ENCODE measurements at places on chromosomes 7 and 10.

DNA sequence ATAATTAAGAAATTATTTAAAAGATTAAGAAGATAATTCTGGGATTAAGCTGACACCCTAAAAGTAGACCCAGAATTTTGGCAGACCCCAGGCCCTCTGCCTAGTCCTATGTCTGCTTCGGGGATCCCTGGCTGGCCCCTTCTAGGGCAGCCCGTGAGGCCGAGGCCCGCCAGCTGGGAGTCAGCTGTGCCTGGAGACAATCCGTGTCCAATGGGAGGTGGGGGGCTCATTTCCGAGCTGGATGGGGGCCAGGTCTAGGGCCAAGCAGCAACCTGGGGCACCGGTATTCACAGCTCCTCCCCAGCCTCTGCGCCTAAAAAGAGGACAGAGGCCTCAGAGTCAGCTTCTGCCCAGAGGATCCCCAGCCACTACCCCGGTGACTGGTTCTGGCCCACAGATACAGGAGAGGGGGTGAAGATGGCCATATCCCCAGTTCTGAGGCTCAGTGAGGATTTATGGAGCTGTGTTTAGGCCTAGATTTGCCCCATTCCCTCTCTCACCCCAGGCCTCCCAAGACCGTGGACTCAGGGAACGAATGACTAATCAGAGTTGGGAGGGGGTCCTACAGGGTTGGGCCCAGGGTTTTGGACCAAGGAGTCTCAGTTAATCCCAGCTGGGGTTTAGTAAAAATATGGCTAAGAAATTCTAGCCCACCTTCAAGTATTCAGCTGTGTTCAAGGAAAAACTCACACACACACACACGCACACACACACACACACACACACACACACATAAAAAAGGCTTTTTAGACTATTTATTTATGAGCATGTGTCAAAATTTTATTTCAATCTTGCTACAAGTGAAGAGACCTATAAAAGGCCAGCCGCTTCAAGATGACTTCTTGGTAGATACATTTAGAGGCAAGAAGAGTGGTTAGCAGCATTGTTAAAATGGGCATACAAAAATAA lies 37.4 kb upstream of the LBX1 start:
- no peak for DNase-seq

DNA sequence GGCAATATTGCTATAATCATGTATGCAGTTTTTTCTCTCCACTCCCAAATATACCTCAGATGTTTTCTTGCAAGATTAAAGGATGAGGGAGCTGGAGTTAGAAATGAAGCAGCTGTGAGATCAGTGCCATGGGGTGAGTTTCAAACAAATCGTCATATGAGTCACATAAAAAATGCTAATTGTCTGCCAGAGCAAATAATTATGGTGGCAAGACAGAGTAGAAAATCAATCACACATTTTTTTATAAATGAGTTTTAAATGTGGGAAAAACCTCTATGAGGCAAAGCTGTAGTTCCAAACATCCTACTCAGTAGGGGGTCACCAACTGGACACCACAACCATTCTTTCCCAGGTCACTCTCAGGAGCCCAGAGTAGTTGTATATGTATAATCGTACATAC lies 55.3 kb downstream of the CH25H start:
- DNase-seq: no peak

DNA sequence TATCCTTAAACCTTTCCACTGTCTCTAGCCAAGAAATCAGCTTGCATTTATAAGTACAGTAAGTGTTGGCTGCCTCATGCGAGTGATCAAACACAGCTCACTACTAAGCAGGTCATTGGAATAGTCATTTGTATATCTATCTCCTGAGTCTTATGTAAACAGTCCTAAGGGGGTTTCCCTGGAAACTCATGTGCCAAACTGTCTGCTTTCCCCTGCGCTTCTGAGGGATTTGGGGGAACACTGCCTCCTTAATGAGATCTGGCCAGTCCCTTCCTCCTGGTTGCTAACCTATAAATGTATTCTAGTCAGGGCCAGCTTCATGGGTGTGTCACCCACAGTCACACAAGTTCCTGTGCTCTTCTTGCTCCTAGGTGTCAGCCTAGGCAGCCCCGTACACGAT lies 133.1 kb downstream of the CD36 start:
- no peak for DNase-seq

DNA sequence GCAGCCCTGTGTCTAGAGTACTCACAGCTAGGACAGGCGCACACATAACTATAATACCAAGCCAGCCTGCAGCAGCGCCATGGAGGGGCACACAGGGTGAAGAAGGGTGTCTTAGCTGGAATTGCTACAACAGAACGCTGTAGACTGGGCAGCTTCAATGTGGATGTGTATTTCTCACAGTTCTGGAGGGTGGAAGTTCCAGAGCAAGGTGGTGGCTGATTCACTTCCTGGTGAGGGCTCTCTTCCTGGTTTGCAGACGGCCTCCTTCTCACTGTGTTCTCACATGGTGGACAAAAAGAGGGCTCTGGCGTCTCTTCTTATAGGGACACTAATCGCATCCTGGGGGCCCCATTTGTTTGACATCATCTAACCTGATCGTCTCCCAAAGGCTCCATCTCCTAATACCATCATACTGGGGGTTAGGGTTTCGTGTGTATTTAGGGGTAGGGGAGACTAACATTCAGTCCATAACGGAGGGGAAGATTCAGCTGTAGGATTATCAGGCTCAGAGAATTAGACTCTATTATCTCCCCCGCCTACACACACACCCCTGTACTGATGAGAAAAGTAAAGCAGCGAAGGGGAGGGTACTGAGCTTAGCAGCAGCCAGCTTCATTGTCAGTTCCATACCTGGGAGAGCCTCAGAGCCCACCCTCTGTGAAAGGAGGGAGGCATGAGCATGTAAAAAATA lies 289.1 kb downstream of the CCDC3 start:
- no peak for DNase-seq

DNA sequence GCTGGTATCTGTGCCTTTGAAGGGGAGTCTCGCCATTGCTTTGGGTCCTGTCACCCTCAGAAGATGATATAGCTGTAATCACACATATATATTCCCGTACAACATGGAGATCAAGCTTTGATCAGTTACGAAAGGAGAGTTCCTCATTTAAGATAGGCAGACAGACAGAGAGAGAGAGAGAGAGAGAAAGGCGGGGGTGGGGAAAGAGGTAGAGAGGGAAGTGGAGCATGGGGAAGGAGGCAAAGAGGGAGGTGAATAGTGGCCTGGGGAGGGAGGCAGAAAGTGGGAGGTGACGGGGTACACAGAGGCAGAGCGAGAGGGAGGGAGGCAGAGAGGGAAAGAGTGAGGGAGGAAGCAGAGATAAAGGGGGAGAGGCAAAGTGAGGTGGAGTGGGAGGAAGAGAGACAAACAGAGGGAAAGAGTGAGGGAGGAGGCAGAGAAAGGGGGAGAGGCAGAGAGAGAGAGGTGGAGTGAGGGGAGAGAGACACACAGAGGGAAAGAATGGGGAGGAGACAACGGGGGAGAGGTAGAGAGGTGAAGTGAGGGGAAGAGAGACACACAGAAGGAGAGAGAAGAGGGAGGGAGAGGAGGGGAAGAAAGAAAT lies 44.6 kb upstream of the C1QL3 start:
- no peak for DNase-seq

- no peak for DNase-seq
These were observed 3.2 kb downstream of the MMS19 start for GRCh38 chr10:97494863-97495506.

DNA sequence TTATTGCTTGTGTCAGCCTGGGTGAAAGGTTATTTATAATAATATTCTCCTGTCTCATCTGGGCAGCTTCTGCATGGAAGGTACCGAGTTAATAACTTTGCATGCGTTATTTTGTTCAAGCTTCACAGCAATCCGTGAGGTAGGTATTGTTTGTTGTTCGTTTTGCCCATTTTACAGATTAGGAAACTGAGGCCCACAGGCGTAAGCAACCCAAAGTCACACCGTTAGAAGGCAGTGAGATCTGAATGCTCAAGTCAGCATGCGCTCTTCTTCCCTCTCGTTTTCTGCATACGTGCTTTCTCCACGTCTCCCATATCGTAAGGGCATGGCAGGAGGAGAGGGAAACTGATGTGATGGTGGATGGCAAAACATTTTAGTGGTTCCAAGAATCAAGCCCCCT lies 34.1 kb downstream of the LHPP start:
- no peak for DNase-seq

- DNase-seq: no peak
These were observed 7.7 kb upstream of the TIAL1 start for GRCh38 chr10:119604468-119604867.

GRCh38 chr10:49099046-49099445 lies 16.3 kb downstream of the VSTM4 start:
- no peak for DNase-seq

DNA sequence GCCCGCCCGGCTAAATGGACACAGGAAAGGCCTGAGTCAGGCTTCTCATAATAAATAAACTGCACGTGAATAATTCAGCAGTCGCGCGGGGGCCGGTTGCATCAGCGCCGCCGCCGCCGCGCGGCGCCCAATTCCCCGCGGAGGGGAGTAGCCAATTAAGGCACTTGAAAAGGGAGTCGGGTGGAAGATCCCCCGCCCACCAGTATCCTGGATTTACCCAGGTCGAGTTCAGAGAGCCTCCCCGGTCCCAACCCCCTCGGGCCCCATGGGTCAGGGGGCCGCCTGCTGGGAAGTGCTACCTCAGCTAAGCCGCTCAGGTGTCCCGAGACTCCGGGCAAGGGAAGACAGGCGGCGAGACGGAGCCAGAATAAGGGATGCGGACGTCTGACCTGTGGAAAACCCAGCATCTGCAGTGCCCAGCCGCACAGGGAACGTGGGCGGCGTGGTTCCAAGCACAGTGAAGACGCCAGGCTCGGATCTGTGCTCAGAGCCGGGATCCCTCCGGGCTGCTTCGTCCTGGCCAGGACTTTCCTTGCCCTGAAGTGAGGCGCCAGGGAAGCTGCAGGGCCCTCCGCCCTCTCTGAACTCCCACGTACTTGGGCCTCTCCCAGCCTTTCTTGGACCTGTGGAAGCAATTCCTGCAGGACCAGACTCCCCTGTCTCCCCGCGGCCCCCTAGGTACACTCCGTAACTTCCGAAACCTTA lies 7.3 kb upstream of the LBX1 start:
- DNase-seq: no peak

DNA sequence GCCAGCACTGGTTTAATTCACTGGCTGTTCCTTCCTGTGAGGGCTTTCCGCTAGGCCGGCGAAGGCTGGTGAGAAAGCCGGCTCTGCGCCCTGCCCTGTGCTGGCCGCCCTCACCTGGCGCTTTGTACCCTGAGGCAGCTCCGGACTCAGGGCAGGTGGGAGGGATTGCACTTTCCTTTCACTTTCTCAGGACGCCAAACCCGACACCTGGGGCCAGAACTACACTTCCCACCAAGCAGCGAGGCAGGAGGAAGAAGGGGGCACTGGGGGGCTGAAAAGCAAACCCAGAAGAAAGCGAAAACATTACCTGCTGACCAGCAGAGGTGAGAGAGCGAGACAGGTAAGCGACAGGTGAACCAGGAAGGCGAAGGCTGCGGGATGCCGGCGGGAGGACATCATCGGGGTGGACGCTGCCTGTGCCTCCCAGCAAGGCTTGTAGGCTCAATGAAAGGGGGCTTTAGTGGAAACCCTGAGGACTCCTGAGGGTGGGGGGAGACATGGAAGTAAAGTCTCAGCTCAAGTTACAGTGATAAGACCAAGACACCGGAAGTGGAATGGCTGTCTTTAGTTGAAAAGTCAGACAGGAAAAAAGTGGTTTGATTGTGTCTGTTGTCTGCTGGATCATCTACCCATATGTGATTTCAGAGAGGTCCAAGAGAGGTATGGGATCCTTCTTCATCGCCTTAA lies at the start of gene RAB19:
Gene RAB19 (plus strand): TSS at position 181 of the 687 bp plus-strand sequence. CDS start 3,589 bp downstream, outside the sequence.
- peak; percentile 18 for DNase-seq

All from GM12865 (cell line).